ENCODE measurements at places on chromosomes 4 and X. TPM values are rescaled to one million over a fixed set of nuclear protein-coding genes. Genes with fewer than 3 reads are reported as not detected.

DNA sequence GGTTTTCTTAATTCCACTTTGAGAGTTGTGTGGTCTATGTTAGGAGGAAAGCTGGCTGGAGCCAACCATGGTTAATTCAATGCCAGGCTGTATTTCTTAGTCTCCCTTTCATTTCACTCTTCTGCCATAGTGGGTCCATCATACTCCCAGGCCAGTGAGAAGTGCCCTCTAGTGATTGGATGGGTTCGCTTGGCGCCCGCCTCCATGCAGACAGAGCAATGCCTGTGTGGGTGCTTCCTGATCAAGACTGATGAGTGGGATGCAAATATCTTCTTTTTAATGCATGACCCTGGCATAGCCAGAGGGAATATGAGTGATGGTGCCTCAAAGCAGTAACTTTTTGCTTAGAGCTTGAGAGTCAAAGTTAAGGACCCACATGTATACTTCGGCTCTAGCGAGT lies 6.4 kb downstream of the BMX start:
- no peak for DNase-seq

The PPM1K gene
- total RNA-seq = 8.2 TPM

GRCh38 chr4:116328261-116328860 lies 757.0 kb downstream of the TRAM1L1 start:
- DNase-seq = no peak

- DNase-seq = no peak
Measured at GRCh38 chr4:101019313-101019712, 328.0 kb downstream of the PPP3CA start.

DNA sequence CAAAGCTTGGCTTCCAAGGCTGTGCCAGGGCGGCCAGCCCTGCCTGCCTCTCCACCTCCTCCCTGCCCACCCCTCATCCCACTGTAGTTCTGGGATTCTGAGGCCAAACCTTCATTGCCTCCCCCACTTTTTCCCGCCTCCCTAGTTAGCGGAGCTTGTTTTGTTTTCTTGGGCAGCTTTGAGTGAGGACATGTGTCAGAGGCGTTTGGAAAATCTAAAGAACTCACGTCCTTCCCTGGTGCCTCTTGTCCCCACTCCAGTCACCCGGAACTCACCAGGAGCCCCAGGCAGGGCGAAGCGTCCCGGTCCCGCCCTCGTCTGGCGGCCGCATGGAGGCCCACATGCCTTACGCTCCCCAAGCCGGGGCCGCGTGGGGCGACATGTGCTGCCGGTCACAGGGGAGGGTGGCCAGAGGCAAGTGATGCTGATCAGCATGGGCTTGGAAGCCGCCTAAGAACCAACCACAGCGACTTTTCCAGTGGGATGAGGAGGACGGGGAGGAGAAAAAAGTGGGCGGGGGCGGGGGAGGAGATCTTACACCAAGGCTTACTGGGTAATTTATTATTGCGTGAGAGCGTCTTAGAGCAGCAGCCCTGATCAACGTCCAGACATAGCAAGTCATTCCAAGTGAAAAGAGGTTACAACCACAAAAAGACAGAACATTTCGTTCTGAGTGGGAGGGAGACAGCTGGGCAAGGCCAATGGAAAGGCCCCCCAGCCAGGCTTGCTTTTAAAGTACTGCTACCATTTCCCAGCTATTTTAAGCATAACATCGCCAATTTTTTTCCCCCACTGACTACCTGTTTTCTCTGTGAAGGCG lies 48.5 kb downstream of the PRPS1 start:
- DNase-seq = peak; percentile 90

DNA sequence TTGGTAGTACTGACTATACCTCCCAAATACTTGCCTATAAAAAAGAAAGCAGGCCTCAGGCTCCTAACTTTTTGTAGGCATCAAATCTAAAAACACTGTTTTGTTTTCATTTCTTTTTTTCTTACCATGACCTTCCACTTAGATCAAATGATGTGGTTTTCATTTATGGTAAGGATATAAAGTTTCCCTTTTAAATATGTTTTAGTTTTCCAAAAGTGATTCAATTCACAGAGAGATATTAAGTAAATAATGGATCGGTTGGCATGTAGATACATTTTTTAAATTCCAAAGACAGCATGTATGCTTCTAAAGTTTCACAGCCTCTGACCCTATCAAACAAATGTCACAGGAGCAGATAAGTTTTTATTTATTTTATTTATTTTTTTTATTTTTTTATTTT lies 23.9 kb downstream of the EFHC2 start:
- DNase-seq = no peak
